ENCODE measurements at places on chromosomes 6 and 20.
A peak's percentile ranks its signal among the peaks of the same experiment; 100 is the strongest.

DNA sequence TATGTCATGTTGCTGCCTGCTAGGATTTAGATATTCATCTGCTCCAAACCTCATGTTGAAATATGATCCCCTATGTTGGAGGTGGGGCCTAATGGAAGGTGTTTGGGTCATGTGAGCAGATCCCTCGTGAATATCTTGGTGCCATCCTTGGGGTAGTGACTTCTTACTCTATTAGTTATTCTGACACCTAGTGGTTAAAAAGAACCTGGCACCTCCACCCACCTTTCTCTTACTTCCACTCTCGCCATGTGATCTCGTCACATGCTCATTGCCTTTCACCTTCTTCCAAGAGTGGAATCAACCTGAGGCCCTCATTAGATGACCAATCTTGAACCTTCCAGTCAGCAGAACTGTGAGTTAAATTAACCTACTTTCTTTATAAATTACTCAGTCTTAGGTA lies 549.4 kb upstream of the SYNCRIP start:
- peak; percentile 21 for DNase-seq

GRCh38 chr6:44920952-44921491 lies 407.1 kb upstream of the RUNX2 start:
- no peak for DNase-seq

GRCh38 chr20:9792674-9793073 lies 46.2 kb downstream of the PAK5 start:
- DNase-seq: no peak

DNA sequence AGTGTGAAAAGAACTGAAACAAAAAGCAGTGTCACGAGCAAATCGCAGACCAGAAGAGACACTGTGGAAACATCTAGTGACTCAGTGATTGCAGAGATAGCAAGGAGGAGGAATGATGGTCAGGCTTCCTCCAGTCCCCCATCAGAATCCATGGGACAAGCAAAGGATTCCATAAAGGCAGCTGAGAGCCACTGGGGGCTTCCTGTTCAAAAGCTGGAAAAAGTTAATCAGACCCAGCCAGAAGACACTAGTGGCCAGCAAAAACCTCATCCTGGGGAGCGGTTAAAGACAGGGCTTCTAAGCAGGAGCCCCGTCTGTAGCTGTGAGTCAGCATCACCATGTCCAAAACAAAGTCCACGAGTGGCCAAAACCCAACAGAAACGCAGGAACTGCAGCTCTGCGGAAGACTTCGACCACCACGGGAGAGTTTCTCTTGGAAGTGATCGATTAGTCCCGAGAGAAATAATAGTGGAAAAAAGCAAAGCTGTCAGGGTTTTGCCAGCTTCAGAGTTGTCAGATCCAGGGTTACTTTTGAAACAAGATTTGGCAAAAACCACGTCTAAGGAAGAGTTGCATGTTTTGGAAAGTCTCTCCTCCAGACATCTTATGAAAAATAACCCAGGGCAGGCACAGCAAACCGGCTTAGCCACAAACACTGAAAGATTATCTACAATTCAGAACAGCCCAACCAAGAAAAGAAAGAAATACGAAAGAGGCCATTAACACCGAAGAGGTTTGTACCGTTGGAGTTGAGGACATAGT lies 51.0 kb downstream of the JAG1 start:
- DNase-seq: no peak

DNA sequence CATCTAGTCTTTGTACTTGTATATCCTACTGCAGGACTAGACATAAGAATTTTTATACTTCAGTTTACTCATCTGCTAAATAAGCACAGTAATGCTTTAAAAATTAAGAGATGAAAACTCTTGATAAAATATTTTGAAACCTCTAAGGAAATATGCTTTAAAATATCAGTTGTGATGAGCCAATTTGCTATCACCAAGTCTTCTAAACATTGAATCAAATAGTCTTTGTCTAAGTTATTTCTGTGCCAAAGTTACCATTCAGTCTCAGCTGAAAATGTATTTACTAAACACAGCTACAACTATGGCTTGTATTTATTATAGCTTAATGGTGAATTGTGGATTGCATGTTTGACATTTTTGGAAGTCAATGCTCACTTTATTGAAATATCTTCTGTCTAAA lies 46.2 kb upstream of the RFPL4B start:
- no peak for DNase-seq

DNA sequence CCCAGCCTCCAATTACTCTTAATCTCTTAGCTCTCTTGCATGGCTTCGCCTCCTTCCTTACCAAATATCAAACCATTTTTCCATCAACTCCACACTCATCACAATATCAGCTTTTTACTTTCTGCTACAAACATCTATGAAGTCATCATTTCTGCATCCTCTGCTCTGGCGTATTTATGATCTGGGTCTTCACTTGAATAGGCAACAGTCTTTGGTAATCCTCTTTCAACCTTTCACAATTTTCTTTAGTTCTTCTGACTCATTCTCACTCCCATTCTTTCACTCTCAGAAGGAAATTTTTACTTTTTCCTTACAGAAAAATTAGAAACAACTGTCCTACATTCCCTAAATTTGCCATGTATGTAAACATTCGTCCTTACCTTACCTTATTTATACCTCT lies 522.4 kb downstream of the HDGFL1 start:
- DNase-seq: no peak

DNA sequence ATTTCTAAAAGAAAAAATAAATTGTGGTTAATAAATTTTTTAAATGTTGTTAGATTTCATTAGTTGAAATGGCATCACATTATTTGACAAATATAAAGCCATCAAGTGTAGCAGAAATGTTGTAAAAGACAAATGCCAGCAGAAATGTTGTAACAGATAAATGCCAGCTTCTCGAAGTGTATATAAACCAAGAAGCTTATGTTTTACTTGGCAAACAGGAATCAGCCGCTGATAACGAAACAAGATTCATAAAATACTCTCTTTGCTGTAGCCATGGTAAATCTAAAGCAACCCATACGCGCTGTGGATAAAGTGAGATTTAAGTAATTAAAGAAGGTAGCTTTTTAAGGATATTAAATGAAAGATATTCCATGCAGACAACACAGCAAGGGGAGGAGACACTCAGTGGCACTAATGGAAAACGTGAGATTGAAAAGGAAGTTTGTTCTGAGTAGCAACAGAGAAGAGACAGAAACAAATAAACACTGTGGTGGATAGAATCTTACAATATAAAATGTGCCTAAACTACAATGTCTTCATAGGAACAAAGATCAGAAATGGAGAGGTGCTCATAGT lies 29.6 kb downstream of the BTBD9 start:
- DNase-seq: no peak

DNA sequence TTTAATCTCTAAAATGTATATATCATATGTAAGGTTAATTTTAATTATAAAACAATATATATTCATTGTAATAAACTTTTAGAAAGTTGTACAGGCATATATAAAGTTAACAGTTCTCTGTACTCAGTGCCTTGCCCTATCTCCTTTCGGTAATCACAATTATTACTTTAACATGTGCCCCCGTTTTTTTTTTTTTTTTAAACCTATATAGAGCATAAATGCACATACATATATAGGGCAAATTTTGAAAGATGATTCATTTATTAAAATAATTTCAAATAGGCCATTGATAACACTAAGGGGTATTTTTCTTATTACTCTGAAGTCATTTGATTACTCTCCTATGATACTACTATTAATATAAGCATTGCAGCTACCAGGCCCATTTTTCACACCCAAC lies 1.9 kb downstream of the ASF1A start:
- DNase-seq: no peak

- DNase-seq: no peak
Observed at GRCh38 chr6:37960139-37960935, 140.8 kb downstream of the ZFAND3 start.

- no peak for DNase-seq
Observed at GRCh38 chr6:44234101-44235025, 11.0 kb downstream of the SLC29A1 start.

GRCh38 chr6:122657601-122658000 lies 47.4 kb downstream of the PKIB start:
- no peak for DNase-seq

DNA sequence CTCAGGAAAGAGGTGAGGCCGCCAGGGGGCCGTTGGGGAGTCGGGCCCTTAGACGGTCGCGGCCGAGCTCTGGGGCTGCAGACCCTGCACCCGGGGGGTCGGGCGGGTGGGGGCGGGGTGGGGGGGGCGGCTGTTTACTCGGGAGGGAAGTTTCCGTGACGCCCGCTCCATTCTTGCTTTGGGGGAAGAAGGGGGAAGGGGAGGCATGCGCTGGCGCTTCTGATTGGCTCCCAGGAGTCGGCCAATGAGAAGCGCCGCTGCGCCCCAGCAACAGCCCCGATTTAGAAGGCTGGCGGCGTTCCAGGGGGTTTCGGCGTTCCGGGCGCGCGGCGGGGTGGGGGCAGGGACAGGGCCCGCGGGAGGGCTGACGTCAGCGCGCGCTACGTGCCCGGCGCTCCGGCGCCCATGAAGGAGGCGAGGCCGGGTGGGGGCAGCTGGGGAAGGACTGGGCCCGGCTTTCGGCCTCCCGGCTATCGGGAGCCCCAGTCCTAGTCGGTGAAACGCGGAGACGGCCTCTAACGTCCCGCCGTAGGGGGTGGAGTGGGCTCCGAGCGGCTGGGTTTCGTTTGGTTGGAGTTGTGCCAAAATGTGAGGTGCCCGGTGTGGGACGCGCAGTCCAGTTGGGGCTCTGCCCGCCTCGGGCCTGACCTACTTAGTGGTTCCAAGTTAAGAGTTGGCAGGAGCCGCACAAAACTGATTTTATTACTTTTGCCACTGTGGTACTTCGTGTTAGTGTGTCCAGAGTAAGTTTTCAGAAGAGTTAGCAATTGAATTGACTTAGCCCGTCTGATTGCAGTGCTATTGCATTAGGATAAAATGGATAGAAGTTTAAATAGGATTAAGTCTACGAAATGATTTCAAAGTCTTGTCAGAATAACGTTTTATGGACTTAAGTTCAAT lies 1.1 kb downstream of the PNRC1 start:
- DNase-seq: peak; percentile 98

DNA sequence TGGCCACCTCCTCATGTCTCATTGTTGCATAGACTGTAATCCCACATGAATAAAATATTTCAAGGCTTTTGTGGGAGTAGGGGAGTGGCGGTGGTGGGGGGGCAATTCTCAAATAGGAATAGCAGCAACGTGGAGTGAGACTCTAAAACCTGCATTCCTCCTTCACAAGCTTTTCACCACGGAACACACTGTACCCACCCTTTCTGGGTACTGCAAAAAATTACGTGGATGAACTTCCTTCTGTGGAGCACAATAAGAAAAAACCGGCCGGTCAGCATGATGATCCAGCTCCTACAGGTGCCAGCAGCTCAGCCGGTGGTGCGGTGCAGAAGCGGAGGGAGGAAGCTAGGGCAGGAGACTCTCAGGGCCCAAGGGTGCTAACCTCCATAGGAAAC lies 930 bp upstream of the RRAGD start:
- no peak for DNase-seq

DNA sequence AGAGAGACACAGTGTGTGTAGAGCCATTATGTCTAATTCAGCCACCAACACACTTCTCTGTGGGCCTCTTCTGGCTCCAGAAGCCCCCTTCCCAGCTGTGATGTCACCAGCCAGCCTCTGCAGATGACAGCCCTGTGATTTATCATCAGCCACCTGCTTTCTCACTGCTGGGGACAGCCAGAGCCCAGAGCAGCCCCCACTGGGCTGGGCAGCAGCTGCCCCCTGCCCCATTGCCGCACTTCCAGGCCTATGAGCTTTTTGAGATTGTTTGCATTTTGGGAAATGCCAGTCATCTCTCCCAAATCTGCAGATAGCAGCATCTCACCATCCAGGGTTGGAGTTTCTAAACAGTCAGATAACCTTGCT lies 21.9 kb upstream of the STX16 start:
- no peak for DNase-seq

GRCh38 chr20:14570811-14571210 lies 233.4 kb upstream of the FLRT3 start:
- DNase-seq: no peak

- DNase-seq: no peak
Observed at GRCh38 chr6:68559716-68560115, 75.4 kb upstream of the ADGRB3 start.

- no peak for DNase-seq
Observed at GRCh38 chr20:15252304-15252703, 914.9 kb upstream of the FLRT3 start.

DNA sequence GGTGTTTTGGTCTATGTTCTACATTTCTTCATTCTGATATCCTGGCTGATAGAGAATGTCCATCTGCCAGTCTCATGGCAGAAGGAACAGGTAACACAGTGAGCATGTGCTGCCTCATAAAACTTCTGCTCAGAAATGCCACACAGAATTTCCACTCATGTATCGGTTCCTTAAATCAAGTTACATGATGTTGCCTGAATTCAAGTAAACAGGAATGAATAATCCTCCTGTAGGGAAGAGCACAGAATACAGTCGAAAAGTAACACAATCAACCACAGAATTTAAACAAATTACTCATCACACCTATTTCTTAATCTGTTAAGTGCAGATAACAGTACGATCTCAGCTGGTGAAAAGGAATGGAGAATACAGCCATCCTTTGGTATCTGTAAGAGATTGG lies 74.7 kb downstream of the FAM217A start:
- no peak for DNase-seq

DNA sequence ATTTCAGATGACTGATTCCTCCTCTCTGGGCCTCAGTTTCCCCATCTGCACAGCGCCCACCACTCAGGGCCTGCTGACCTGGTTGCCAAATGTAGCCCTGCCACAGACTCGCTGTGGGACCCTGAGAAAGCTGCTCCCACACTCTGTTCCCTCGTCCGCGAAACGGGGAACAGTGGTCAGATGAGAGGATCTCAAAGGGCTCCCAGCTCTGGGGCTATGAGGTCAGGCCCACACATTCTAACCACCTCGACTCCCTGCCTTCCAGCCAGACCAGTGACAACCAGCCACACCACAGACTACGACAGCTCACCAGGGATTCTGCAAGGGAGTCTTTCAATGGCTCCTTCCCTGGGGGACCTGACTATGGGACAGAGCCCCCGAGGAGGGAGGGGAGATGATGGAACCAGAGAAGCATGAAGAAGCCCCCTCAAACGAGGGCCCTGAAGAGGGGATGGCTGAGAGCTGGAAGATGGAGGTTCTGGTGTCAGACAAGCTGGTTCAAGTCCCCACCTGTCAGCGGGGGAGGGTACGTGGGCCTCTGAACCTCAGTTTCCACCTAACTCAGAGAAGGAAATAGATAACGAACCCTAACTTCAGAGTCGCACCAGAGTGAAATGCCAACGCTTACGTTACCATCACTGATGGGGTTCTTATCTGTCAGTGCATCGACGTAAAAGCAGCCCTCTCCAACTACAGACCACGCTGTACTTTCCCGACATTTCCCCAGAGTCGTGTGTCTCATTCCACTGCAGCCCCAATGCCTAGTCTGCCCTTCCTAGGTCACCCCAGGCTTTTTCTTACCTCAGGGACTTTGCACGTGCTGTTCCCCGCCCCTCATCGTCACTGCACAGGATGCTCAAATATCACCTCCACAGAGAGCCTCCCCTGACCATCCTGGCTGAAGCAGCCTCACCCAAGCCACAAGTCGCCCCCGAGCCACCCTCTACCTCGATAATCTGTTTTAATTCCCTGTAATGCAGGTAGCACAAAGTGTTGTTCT lies 60.5 kb downstream of the PREX1 start:
- peak; percentile 50 for DNase-seq

GRCh38 chr6:74626288-74626687 lies 579.6 kb downstream of the COL12A1 start:
- DNase-seq: no peak

All from activated CD8-positive, alpha-beta T cell treated with anti-CD3 and anti-CD28 coated beads, Interleukin-2, amount 10 ng/mL, durations not matched to agents 7 days and 5 days (primary cell).